Stimulated activated CD8-positive, alpha-beta memory T cell treated with anti-CD3 and anti-CD28 coated beads, Interleukin-7, amount 100 ng/mL, for 1 hour (primary cell): ENCODE measurements at places on chromosomes 13 and 19.

GRCh38 chr19:11551603-11552235 lies 7.3 kb downstream of the ELOF1 start:
- no peak for DNase-seq

- DNase-seq, result no peak
Measured at GRCh38 chr13:45219938-45220375, 19.1 kb upstream of the KCTD4 start.

GRCh38 chr19:49148784-49149651 lies 6.2 kb downstream of the HRC start:
- DNase-seq, result no peak

- DNase-seq, result no peak
Measured at GRCh38 chr13:98998831-98999638, 21.2 kb upstream of the DOCK9 start.

DNA sequence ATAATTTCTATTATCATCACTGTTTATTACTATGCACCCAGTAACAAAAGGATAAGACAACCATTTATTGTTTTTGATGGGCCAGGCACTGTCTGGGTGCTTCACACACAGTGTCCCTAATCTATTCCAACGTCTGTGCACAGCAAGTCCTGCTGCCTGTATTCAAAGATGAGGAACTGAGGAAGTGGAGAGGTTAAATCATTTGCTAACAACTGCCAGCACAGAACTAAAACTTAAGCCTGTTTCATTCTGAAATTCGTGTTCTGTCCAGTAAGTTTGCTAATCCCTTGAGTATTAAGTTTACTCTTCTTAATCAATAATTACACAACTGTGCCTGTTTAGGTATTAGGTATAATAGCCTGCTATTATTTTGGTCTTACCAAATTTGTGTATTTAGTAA lies 41.9 kb downstream of the TEX26 start:
- no peak for DNase-seq
